Kidney (tissue), 22 donors: ENCODE measurements at places on chromosomes 12 and 14. TPM values are rescaled to one million over a fixed set of nuclear protein-coding genes. Genes with fewer than 3 reads are reported as not detected.

GRCh38 chr14:35858521-35859209 lies 32.5 kb downstream of the BRMS1L start:
- no peak for DNase-seq

DNA sequence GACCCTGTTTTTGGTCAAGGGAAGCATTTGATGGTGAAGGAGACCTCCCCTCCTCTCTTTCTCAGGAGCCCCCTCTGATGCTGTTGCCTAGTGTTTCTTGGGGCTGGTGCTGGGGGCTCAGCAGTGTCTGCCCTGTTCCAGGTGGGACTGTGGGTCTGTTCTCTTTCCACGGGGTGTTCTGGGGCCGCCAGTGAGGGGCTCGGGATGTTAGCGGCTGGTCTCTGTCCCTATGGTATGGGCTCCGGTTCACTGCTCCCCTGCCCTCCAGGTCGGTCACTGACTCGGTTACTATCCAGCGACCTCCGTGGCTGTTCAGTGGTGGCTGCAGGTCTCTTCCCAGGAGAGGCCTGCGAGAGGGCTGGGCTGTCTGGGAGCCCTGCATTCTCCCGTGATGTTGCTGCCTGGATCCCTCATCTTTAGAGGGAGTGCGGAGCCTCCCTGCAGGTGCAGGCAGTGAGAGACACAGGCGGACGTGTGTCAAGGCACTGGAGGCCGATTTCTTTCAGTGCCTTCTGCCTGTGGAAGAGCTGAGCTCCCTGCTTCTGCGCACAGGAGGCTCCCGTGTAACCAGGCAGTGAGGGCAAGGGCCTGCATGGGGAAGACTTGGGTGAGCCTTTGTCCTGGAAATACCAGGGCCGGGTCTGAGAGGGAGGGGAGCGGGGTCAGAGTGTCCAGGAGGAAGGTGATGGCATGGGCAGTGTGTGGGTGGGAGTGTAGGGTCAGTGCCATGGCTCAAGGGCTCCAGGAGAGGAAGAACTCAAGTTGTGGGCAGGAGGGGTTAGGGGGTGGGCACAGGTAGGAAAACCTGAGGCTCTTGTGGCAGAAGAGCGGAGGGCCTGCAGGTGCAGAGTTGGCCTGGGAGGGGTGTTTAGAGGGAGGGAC lies 362.6 kb downstream of the TMEM121 start:
- no peak for DNase-seq

DNA sequence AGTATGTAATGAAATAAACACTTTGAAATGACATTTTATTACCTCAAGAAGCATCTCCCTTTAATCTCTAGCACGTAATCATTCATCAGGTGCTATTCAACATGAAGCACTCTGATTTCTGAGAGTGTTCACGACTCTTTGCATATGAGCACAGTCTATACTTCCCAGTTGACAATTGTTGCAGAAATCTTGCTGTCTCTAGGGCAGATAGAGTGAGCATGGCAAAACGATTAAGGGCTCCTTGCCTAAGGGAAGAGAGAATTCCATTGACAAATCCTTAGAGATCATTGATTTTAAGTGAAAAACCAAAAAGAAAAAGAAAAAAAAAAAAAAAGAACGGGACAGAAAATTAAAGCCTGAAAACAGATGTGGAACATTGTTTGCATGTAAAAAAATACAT lies 107.6 kb downstream of the C12orf50 start:
- DNase-seq: no peak

DNA sequence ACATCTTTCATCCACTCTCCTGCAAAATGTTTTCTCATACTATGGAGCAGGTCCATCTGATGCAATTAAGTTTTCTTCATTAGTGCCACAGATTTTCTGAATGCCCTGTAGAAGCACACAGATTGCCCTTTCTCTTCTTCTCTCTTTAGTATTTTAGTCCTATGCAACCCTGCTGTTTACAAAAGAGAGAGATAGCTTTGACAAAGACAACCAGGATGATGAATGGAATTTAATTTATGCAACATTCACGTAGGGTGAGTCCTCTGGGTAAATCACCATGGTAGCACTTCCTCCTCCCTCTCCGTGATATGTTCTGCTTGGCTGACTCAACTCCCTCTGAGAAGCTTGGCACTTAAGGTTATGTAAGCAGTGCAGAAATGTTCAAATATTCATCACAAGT lies 400.9 kb upstream of the PDE3A start:
- peak; percentile 87 for DNase-seq

GRCh38 chr14:31717294-31718085 lies 156.3 kb downstream of the NUBPL start:
- no peak for DNase-seq

- DNase-seq: no peak
These were observed 112.8 kb downstream of the CHST11 start for GRCh38 chr12:104569346-104570173.

Gene RAPGEF3
- polyA plus RNA-seq: 84.3 TPM

Gene WDHD1
- 1.8 TPM for polyA plus RNA-seq

Gene CTSG
- polyA plus RNA-seq: 1.1 TPM

DNA sequence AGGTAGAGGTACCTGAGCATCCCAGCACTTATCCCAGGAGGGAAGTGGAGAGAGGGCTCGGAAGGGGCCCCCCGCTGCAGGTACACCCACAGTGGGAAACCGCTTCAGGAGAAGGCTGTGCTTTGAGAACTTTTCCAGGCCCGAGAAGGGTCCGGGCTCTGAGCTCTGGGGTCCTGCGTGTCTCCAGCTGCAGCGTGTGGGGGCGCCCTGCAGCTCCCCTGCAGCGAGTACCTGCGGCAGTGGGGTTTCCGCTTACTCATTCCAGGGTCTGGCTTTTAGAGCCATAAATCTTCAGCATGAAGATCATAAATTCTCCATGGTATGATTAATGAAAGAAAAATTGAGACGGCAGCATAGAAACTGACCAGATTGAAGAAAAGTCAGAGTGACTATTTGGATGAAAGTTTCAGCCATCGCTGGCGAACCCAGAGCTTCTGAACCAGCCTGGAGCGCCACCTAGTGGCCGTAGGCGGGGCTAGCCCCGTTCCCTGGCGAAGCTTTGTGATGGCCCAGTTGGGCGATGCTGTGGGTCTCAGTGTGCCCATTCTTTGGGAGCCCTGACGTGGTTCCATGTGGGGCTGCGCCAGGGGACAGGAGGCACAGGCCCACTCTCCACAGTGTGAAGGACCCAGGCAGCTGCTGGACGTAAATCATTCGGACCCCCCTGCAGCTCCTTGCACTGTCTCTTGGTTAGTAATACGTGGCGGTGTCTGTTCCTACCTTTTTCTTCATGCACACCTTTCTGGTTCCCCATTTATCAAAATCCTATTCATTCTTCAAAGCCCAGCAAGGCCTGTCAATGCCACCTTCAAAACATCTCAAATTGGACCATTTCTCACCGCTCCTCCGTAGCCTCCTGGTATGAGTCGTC lies 198.2 kb downstream of the TSPAN9 start:
- peak; percentile 87 for DNase-seq

Gene ASIC1
- polyA plus RNA-seq: 0.99 TPM

- DNase-seq: no peak
These were observed 54.8 kb upstream of the DYRK2 start for GRCh38 chr12:67593461-67594330.

GRCh38 chr12:42625611-42626010 lies 36.1 kb upstream of the PRICKLE1 start:
- no peak for DNase-seq

- no peak for DNase-seq
These were observed 70.0 kb downstream of the DNAH10 start for GRCh38 chr12:123832052-123832451.

Gene ATP6V1D
- polyA plus RNA-seq: 200 TPM

- no peak for DNase-seq
These were observed 2.9 kb upstream of the EPYC start for GRCh38 chr12:91007531-91008290.

DNA sequence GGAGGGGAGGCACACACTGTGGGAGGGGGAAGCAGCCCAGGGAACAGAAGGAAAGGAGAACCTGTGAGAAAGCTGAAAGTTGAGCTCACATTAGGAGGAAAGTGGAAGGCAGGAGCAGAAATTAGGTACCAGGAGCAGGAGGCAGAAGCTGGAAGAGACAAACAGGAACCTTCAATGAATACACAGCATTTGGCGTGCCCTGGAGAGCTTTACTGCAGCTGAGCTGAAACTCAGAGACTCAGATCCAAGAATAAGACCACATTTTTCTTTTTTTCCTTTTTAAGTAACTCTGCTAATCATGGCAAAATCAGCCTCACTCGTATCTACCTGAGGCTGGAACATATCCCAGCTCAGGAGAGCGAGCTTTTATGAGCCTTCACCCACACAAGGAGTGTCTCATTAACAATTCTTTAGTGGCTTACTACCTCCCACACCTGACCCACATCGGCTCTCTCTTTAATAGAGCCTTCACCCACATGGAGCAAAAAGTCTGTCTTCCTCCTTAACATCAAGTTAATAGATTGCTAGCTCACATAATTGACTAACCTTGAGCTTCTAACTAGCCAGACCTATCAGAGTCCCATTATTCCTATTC lies 18.2 kb upstream of the CERS5 start:
- DNase-seq: no peak

DNA sequence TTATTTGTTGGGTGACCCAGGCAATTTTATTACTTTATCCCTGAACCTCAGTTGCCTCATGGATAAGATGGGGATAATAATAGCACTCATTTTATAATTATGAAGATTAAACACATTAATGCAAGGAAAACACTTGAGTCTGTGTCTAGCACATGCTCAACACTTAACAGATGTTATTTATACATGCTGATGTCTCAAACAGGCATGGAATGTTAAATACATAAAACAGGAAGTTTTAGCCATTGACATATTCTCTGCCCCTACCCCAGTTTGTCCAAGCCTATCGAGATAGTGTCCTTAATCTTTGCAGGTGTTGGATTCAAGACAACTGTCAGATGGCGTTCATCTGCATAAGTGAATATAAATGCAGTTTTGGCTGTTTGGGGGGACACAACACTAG lies 109.8 kb downstream of the SCAF11 start:
- DNase-seq: no peak

Gene GNPNAT1
- 13.8 TPM for polyA plus RNA-seq

GRCh38 chr12:68245180-68246021 lies 8.0 kb downstream of the IL22 start:
- DNase-seq: peak; percentile 37

DNA sequence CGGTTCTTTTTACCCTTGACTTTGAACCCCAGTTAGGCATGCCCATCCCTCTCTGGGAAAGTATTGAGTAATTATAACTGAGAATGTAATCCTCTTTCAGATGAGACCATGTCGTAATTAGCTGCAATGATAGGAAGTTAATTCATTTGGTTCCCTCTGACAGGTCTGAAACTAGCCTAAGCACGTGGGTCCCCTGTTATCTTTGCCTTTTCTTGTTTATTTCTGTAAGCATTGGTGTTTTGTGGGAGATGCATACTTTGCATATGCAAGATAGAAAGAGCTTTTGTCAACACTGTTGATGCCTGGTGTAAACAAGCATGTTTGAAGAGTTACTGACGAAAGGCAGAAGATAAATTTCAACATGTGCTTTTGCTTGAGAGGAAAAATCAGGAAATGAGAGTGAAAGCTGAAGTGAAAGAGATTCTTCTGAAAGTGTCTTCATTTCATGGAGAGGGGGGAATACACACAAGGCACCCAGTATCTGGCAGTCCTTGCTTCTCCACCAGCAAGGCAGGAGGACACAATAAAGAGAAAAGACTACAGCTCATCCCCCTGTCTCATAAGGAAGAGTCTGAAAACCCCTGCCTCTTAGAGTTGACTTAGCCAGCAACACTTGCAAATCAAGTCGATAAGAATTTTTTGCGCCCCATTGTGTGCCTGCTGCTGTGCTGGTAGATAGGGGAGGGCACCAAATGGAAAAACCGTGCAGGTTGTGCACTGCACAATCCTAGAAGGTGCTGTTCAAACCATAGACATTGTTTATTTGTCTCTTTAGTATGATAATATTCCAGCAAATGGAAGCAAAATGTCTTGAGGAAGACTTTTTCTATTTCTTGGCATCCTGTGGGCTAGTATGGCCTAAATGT lies 77.8 kb downstream of the SLC24A4 start:
- DNase-seq: no peak

- DNase-seq: no peak
These were observed 1341.4 kb downstream of the FSCB start for GRCh38 chr14:43165651-43166050.

DNA sequence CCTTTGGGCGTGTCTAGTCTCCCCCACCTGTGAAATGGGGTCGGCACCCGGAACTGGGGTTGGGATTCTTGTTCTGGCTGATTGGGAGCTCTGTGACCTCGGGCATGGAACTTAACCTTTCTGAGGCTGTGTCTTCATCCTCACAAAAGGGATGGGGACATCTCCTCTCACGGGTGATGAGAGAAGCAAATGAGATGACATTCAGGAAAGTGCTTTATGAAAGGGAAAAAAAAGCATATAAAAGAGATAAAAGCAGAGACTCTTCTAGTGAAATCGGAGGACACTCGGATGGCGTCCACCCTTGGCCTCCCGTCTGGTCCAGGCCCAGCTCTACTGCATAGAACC lies 98.9 kb downstream of the LRRC74A start:
- DNase-seq: no peak

Gene SRGAP1
- polyA plus RNA-seq: 1.8 TPM

GRCh38 chr12:49568442-49569162 lies 660 bp upstream of the MCRS1 start:
- no peak for DNase-seq
